Lung (tissue), 17 donors: ENCODE measurements at places on chromosomes 1 and 21. TPM values are rescaled to one million over a fixed set of nuclear protein-coding genes. Genes with fewer than 3 reads are reported as not detected.

- no peak overlapping the region for H3K4me3 ChIP-seq
- peak overlapping the region; percentile 96 for H3K27ac ChIP-seq
- H3K27me3 ChIP-seq: no peaks in the 10 kb centered on the region
- DNase-seq: peak; percentile 47
- peaks cover 4% of the 10 kb centered on the region for H3K4me1 ChIP-seq
These were observed 2.5 kb downstream of the ATP1B1 start for GRCh38 chr1:169108863-169109560.

DNA sequence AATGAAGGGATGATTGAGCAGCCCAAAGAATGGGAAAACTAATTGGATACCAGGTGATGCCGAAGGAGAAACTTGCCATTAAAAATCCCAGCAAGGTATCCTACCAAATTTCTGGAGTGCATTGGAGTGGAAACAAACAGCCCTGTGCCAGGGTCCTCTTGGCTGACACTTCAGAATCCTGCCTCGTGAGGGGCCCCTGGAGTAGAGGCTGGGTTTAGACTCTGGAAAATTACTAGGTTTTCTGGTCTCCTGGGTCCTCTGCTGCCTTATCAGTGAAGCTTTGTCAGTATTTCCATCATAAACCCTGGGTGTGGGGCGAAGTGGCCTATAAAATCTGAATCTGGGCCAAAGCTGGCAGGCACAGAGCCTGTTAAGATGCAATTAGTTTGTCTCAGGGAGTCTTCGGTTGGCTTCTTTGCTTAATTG, 289.2 kb upstream of the USP24 start:
- H3K36me3 ChIP-seq: no peaks in the 10 kb centered on the region
- no peak for DNase-seq
- H3K27me3 ChIP-seq: no peaks in the 10 kb centered on the region
- H3K27ac ChIP-seq: no peak overlapping the region
- H3K4me1 ChIP-seq: no peaks in the 10 kb centered on the region

Gene CLCA4
- 0.16 TPM for polyA plus RNA-seq

GRCh38 chr21:42734323-42734971, 81.0 kb downstream of the PDE9A start:
- peaks cover 13% of the 10 kb centered on the region for H3K36me3 ChIP-seq
- H3K27ac ChIP-seq: no peak overlapping the region
- H3K27me3 ChIP-seq: no peaks in the 10 kb centered on the region
- no peak for DNase-seq

Gene GNAT2
- polyA plus RNA-seq: 0.24 TPM

GRCh38 chr1:206449565-206449964, 20.7 kb upstream of the IKBKE start:
- H3K4me1 ChIP-seq: no peaks in the 10 kb centered on the region
- no peak overlapping the region for H3K27ac ChIP-seq
- no peak overlapping the region for H3K4me3 ChIP-seq
- H3K36me3 ChIP-seq: peaks cover 37% of the 10 kb centered on the region
- no peak for DNase-seq

DNA sequence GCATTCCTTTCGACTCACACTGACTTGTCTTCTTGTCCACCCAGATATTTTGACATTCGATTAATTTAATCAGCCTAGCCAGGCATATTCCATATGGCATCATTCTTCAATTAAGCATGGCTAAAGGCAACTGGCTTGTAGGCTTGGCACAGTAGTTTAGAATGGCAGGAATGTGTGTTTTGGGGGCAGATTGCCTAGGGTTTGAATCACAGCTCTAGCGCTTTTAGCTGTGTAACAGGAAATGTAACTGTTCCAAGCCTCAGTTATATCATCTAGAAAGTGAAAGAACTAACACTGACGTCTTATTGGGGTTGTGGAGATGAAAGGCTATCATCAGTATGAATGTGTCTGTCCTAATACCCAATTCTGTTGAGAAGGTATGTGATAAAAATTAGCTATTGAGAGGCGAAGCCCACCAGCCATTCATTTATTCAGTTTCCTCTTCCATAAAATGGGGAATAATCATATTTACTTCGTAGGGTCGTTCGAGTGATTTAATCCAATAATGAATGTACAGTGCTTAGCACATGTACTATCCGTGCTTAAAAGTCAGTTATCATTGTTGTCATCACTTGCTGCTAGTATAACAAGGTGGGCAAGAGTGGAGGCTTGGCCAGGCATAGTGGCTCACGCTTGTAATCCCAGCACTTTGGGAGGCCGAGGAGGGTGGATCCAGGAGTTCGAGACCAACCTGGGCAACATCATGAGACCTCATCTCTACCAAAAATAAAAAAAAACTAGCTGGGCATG, 41.6 kb upstream of the GRHL3 start:
- no peaks in the 10 kb centered on the region for H3K4me1 ChIP-seq
- no peaks in the 10 kb centered on the region for H3K36me3 ChIP-seq
- no peak overlapping the region for H3K4me3 ChIP-seq
- no peak for DNase-seq
- peaks cover 3% of the 10 kb centered on the region for H3K27me3 ChIP-seq

Gene ADAM15
- polyA plus RNA-seq: 111 TPM

DNA sequence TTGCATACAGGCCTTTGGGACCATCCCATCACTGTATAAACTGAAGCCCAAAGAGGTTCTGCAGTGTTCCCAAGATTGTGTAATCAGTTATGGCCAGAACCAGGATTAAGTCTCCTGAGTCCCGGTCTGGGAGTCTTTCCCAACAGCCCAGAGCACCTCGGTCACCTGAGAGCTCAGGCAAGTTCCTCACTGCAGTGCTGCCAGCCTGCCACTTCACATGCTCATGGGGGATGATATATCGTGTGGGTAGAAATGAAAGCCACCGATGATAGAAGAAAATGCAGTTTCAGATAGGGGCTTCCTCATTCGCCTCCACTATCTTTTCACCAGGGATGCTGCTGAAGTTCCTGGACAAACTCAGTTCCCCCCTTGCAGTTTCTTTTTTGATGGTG, 30.4 kb downstream of the FHAD1 start:
- no peaks in the 10 kb centered on the region for H3K27me3 ChIP-seq
- H3K4me3 ChIP-seq: no peak overlapping the region
- H3K4me1 ChIP-seq: no peaks in the 10 kb centered on the region

DNA sequence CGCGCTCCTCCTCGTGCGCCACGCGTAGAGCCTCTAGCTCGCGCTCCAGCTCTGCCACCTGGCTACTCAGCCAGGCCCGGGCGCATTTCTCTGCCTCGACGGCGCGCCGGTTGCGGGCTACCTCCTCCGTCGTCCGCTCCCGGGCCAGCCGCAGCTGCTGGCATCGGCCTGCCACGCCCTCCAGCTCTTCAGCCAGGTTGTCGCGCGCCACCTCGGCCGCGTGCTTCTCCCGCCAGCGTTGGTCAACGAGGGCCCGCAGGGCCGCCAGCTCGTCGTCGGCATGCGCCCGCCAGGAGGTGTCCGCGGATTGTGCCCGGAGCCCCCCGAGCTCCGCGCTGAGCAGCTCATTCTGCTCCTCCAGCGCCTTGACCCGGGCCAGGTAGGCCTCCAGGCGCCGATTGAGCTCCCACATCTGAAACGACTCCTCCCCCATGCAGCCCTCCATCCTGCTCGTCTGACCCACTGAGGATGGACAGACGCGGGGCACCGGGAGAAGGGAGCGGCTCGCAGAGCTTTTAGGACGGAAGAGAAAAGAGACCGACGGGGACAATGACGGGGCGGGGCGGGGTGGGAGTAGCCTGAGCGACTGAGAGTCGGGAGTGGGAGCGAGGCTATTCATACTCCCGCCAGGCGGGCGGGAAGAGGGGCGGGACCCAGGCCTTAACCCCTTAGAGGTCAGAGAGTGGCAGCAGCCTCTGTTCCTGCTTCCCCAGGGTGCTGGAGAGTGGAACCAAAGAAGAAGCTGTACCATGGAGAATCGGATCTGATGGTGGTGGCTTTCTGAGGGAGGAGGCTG, at the start of gene NES:
Gene NES, minus strand, starts transcription at position 588 of the 796 bp plus-strand sequence. Its CDS starts 143 bp downstream, at position 445.
- peak; percentile 90 for DNase-seq
- no peaks in the 10 kb centered on the region for H3K27me3 ChIP-seq
- peaks cover 6% of the 10 kb centered on the region for H3K4me1 ChIP-seq
- peak within 1 kb of the TSS; percentile 54 for H3K4me3 ChIP-seq

DNA sequence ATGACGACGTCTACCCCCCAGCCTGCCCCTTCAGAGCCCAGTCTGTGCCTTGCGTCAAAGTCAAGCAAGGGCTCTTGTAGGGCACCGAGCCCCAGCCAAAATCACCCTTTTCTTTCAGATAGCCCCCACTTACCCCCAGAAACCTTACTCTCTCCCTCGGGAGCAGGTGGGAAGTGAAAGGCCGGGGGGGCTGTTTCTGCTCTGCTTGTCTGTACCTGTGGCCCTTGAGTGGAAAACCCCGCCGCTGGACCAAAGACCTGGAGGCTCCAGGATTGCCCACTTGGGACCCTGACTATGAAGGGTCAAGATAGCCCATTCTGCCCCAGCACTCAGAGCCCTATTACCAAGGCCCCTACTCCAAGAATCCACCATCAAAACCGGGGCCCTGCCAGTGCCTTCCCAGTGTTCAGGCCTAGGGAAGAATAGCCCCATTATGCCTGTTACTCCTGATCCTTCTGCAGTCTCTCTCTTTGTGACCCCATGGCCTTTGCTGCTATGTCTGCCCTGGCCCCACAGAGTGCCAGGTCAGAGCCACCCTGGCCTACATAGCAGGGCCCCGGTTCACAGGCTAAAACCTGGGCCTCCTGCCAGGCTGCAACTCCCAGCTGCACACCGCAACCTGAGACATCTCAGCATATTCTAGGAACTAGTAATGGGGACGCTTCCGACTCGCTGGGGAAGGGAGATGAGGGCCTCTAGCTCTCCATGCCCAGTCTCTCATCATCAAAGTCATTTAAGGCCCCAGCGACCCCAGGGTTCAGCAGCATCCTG, 22.2 kb upstream of the HPDL start:
- peak overlapping the region; percentile 80 for H3K4me3 ChIP-seq
- H3K4me1 ChIP-seq: no peaks in the 10 kb centered on the region
- no peaks in the 10 kb centered on the region for H3K36me3 ChIP-seq
- H3K27me3 ChIP-seq: no peaks in the 10 kb centered on the region
- peak; percentile 26 for DNase-seq
- peak overlapping the region; percentile 86 for H3K27ac ChIP-seq

DNA sequence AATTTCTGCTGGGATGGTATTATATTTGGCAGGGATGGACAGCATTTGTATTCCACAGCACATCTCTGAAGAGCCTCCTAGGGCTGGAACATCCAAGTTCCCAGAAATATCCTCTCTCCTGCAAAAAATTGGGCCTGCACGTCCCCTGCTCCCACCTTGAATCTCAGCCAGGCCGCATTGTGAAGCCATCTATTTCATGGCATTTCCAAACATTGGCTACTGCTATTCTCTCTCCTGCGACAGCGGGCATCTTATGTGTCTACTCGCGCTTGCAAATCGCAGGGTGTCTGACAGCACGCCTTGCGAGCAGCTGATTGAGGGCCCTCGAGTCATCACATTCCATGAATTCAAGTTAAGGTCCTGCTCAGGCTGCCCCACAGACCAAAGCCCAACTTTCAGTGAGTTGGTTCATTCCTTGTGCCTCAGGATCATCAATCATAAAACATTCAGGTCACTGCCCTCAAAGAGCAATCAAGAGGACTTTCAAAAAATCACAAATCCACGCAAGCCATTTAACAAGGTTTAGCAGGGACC, 15.8 kb downstream of the RGS8 start:
- DNase-seq: no peak
- H3K27ac ChIP-seq: no peak overlapping the region
- H3K27me3 ChIP-seq: no peaks in the 10 kb centered on the region
- no peak overlapping the region for H3K4me3 ChIP-seq
- H3K4me1 ChIP-seq: no peaks in the 10 kb centered on the region

DNA sequence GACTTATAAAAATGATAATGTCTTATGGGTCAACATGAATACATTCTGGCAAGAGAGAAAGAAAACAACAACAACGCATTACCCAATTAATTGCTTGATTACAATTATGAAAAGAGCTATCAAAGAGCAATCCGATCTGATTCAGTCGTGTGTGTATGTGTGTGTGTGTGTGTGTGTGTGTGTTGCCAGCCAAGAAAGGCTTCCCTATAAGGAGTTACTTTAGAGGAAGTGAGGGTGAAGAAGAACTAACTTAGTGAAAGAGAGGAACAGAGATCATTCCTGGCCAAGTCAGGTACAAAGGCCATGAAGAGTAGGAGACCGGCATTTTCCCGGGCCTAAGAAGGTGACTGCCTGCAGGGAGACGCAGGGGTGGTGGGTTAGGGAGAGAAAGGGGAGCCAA, 9.4 kb downstream of the TMEM35B start:
- H3K4me1 ChIP-seq: no peaks in the 10 kb centered on the region
- no peak overlapping the region for H3K4me3 ChIP-seq
- no peak for DNase-seq
- peaks cover 8% of the 10 kb centered on the region for H3K36me3 ChIP-seq

DNA sequence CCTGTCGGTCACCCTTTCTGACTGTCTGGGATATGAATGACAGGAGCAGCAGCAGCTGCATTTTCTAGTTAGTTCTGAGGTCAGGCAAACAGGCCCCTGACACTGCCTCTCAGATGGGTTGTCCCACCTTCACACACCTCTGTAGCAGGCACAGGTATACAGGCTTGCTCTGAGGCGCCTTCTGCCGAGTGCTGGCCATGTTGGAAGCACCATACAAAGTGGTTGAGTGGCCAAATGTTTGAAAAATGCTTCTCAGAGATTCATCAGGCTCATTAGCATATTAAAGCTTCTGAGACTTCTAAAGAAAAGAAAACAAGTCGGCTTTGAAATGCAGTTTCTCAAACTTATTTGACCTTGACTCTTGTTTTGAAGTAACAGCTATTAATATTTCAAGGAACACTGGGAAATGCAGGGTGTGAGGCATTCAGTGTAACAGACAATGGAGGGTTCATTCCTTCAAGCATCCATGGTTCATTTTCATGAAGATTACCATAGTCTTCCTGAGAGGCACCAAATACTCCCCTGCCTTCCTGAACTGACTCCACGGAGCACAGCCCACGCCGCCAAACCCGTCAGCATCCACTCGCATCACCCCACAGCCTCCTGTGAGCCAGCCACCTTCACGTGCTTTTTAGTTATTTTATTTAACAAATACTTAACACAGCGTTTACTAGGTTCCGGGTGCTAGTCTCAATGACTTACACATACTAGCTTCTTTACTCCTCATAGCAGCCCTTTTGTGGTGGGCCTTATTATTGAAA, 81.8 kb downstream of the KCNN3 start:
- H3K36me3 ChIP-seq: no peaks in the 10 kb centered on the region
- no peak overlapping the region for H3K27ac ChIP-seq
- no peaks in the 10 kb centered on the region for H3K4me1 ChIP-seq
- no peak for DNase-seq

DNA sequence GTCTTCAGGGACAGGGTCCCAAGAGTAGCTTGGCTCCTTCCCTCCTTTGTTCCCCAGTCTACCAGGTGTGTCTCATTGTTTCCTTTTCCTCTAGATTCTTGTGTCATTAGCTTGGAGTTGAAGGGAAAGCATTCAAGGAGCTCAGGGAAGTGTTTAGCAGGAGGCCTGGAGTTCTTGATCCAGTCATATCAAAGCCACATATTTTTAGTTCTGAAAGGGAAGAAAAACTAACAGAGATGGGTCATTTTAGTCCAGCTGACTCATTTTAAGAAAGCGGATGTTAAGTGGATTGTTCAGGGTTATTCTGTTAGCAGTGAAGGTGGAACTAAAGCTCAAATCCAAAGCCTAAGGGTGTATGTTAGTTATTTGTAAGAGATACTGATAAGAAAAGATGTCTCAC, 721 bp downstream of the C1orf54 start:
- no peak overlapping the region for H3K27ac ChIP-seq
- H3K4me1 ChIP-seq: no peaks in the 10 kb centered on the region
- DNase-seq: no peak
- H3K36me3 ChIP-seq: no peaks in the 10 kb centered on the region
- no peak overlapping the region for H3K4me3 ChIP-seq
